ENCODE measurements at places on chromosomes 2 and 18. TPM values are rescaled to one million over a fixed set of nuclear protein-coding genes. Genes with fewer than 3 reads are reported as not detected.

SEPTIN10 gene
- 105 TPM for polyA plus RNA-seq

CAD gene
- 23.4 TPM for polyA plus RNA-seq

GATA6 gene
- 1.3 TPM for polyA plus RNA-seq

DNA sequence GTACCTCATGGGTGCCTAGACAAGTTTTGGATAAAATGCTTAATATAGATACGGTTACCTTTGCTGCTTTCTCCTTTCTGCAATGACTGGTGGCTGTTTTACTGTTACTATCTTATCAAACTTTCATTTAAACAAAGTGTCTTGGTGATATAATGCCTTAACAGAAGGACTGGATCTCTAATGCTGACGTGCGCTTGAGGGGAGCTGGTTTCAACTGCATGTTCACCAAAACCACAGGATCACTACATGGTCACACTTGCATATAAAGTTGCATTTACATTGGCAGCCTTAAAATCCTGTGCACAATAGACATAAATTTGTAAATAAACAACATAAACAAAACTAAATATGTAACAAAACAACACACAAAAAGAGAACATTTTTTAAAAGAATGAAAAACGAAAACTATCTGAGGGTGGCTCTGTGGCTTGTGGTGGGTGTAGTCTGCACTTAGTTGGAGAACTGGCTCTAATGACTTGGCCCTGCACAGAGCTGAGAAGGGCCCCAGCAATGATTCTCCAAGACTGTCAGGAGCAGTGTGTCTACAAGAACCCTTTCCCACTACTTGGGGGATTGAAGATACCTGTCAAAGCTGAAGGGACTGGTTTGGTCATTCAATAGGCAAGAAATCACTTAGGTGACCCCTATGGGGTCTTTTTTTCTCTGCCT is 135.5 kb downstream of the UXS1 start:
- no peak for DNase-seq
